Activated B cell treated with CpG ODN at 0.5 μM for 24 hours (primary cell): ENCODE measurements at places on chromosomes 11 and 22. TPM values are rescaled to one million over a fixed set of nuclear protein-coding genes. Genes with fewer than 3 reads are reported as not detected.

MAP6 gene
- total RNA-seq, result 0.40 and 0.44 TPM in 2 replicates

DNA sequence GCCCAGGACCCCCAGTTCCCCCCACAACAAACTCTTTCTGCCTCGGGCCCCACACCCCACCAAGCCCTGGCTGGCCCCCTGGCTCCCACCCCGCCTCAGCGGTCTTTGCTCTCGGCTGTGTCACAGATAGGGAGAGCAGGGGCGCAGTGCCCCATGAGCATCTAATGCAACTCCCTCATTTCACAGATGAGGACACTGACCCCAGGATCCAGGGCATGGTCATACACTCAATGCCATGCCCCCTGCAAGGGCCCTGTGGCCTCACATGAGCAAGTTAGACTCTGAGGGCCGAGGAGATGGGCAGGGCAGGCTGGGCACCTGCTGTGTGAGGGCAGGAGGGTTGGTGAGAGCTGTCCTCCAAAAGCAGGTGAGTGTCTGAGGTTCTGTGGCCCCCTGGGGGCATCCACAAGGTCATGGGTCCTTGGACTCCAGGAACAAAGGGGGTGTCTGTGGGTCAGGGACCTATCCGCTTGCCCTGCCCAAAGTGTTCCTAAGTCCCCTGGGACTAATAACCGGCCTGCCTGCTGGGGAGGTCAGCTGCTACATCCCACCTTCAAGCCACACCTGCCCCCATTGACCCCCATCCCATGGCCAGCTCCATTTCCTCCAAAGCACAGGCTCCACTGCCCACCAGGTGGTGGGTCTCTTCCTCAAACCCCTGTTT, 2.5 kb downstream of the MIF start:
- no peak for DNase-seq

DNA sequence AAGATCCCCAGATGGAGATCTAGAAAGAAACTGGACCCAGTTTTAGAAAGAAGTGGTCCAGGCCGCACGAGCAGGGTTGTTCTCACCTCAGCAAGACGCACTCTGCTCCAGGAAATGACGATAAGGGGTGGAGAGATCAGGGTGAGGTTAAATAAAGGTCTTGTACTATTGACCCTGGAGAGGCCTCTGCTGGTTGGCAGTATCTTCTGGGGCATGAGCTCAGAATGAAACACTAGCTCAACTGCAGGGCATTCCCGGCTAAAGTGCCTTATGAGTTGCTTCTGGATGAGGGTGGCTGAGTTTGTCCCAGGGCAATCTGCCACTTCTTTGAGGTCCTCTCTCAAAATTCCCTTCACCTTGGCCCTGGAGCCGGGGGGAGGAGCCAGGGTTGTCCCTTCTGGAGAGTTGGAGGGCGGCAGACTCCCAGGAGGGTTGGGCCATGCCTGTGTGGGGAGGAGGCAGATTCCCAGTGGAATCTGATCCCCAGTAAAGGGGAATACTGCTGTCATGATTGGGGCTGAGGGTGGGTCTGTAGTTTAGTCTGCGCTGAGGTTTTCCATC, 10.9 kb downstream of the USP2 start:
- DNase-seq, result no peak

GRCh38 chr11:73249853-73250783, 22.0 kb upstream of the P2RY6 start:
- no peak for DNase-seq

- no peak for DNase-seq
Observed at GRCh38 chr11:103988595-103988969, 47.9 kb upstream of the DDI1 start.

GRCh38 chr11:47986742-47987141, 6.4 kb downstream of the PTPRJ start:
- no peak for DNase-seq
